A673 (cell line): ENCODE measurements at places on chromosomes 4 and X.

DNA sequence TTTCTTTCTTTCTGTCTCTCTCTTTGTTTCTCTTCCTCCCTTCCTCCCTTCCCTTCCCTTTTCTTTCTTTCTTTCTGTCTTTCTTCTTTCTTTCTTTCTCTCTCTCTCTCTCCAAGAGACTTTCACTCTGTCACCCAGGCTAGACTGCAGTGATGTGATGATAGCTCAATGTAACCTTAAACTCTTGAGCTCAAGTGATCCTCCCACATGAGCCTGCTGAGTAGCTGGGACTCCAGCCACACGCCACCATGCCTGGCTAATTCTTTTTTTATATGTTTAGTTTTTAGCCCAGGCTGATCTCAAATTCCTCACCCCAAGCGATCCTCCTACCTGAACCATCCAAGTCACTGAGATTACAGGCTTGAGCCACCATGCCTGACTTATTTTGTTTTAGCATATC lies 64.3 kb upstream of the EMCN start:
- peak; percentile 10 for DNase-seq

DNA sequence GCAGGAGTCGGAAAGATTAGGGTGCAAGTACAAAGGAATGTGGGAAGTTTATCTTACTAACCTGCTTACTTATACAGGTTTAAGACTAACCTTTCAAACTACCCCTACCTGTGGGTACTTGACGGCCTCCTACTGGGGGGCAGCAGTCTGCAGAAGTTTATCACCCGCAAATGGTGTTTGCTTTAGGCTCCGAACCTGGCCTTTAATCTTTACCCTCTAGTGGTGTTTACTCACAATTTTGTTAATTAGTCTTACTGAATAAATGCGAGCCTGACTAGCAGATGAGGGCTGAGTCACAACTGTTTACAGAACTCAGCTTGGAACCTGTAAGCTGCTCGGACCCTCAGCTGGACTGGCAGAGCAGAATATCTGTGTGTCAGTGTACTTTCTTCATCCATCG lies 204.2 kb upstream of the GPRIN3 start:
- DNase-seq = no peak

GRCh38 chr4:80006935-80007744 lies 65.9 kb downstream of the ANTXR2 start:
- peak; percentile 78 for DNase-seq

DNA sequence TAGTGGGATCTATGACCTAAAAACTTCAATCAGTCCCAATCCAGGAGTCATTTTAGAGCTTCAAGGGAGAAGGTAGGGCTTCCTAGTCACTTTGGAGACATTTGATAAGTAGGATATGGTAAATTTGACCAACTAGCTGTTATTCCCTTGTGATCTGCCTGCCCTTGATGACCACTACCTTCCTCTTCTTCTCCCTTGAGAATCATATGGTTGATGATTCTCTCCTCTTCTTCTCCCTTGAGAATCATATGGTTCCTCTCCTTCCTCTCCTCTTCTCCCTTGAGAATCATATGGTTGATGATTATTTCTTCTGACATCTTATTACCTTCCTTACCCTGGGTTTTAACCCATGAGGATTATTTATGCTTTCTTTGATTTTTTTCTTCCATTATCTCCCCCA lies 482.6 kb upstream of the TENM3 start:
- no peak for DNase-seq

DNA sequence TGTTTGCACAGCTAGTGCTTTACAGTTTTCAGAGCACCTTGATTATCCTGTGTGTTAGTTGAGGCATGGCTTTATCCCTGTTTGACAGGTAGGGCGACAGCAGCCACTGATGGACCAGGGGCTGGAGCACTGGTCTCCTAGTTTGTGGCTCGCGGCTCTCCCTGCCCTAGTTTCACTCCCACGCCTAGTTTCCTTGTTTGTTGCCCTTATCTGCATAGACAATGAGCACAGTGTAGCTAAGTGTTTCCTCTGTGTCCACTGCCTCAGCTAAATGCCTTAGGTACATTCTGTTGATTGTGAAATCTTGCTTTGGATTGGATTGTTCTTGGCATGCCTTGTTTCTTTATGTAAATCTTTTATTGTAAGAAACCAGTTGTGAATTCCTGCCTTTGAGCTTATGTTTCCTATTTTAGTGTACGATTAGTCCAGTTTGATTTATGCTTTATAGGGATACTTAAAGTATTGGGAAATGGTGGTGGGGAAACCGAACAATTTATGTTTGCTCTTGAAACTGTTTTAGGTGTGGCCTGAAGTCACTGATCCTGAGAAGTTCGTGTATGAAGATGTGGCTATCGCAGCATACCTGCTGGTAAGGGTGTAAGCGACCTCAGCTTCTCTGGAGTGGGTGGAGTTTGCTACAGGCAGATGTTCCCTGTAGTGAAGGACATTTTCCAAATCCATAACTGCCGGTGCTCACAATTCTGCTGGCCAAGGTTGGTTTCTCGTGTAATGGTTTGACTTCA lies 11.0 kb downstream of the TRMT44 start:
- DNase-seq = no peak

GRCh38 chrX:29940750-29941149 lies 274.6 kb upstream of the MAGEB2 start:
- peak; percentile 7 for DNase-seq
